ENCODE measurements at places on chromosomes 3 and 15. TPM values are rescaled to one million over a fixed set of nuclear protein-coding genes. Genes with fewer than 3 reads are reported as not detected.

- peaks cover 17% of the 10 kb centered on the region for H3K4me1 ChIP-seq
- peaks cover 7% of the 10 kb centered on the region for H3K36me3 ChIP-seq
- DNase-seq = no peak
Observed at GRCh38 chr3:31573036-31573779, 40.5 kb downstream of the STT3B start.

DNA sequence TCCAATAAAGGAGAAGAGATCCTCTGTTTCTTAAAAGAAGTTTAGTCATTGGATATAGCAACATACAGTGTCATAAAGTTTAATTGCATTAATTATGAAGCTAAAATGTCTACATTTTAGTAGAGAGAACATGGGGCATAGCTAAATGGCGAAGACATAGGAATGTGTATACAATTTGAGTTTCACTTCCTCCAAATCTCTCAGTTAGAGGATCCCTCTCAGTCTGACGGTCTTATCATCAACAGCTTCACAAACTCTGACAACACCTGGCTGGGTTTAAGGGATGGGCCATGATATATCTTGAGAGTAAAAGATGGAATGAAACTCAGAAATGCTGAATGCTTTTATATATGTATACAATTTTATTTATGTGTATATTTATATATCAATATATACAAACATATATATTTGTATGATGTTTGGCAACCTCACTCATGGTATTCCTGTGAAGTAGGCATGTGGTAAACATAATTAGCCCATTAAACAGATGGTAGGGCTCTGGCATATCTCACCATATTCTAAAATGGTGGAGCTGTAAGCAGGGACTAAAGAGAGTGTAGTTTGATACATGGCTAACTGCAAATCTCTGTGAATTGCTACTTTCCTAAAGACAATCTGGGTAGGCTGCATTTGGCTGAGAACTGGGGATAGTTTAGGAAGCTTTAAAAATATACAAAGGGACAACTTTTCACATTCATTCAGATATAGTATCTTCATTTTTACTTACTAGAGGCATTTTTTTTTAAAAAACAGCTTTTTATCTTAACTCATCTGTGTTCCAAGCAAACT lies 111.6 kb downstream of the TIGIT start:
- H3K27me3 ChIP-seq = no peaks in the 10 kb centered on the region
- no peak for DNase-seq
- no peaks in the 10 kb centered on the region for H3K36me3 ChIP-seq
- no peak overlapping the region for H3K27ac ChIP-seq
- peaks cover 76% of the 10 kb centered on the region for H3K4me1 ChIP-seq

The SPINK8 gene
- not detected for total RNA-seq

GRCh38 chr15:52620496-52620895 lies 51.7 kb upstream of the ARPP19 start:
- no peak for DNase-seq
- peaks cover 69% of the 10 kb centered on the region for H3K36me3 ChIP-seq
- H3K27ac ChIP-seq = no peak overlapping the region
- H3K27me3 ChIP-seq = no peaks in the 10 kb centered on the region

GRCh38 chr3:161126495-161126894 lies 21.3 kb upstream of the B3GALNT1 start:
- H3K36me3 ChIP-seq = no peaks in the 10 kb centered on the region
- no peaks in the 10 kb centered on the region for H3K27me3 ChIP-seq
- no peak overlapping the region for H3K4me3 ChIP-seq
- no peak for DNase-seq

The STAC gene
- 7.1 TPM for total RNA-seq

GRCh38 chr3:114351123-114351821 lies 57.4 kb downstream of the TIGIT start:
- H3K27me3 ChIP-seq = no peaks in the 10 kb centered on the region
- no peak overlapping the region for H3K27ac ChIP-seq
- H3K4me3 ChIP-seq = no peak overlapping the region
- no peaks in the 10 kb centered on the region for H3K4me1 ChIP-seq

DNA sequence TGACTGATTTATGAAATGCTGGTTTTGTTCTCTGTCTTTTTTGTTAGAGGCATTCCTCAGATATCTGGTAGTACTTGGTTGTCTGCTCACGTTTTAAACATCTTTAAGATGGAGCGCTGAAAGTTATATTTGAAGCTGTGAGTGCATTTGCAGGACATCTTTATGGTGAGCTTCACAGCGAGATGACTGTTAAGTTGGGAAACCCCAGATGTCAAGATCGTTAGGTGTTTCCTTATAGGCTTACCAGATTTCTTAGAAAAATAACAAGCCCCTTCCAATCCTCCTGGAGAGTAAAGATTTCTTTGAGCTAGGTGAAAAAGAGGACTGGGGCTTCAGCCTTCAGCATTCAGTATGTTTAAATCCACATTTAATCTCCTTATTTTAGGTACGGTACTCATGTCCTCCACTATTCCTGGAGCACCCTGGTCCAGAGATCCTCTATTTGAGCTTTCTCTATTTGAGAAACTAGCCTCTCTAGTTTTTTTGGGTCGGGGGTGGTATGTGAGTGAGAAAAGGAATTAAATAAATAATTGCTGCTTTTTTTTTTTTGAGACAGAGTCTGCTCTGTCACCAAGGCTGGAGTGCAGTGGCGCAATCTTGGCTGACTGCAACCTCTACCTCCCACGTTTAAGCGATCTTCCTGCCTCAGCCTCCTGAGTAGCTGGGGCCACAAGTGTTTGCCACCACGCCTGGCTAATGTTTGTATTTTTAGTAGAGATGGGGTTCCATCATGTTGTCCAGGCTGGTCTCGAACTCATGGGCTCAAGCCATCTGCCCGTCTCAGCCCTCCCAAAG lies 72.3 kb downstream of the ZNF609 start:
- H3K27ac ChIP-seq = no peak overlapping the region
- H3K4me1 ChIP-seq = peaks cover 27% of the 10 kb centered on the region
- no peak overlapping the region for H3K4me3 ChIP-seq
- H3K36me3 ChIP-seq = no peaks in the 10 kb centered on the region

The RBM15B gene
- total RNA-seq = 50.5 TPM

- H3K27me3 ChIP-seq = no peaks in the 10 kb centered on the region
- no peak for DNase-seq
- H3K27ac ChIP-seq = no peak within 1 kb of the TSS
Observed at GRCh38 chr3:139020868-139021234, at the start of gene PRR23B. PRR23B (minus strand) TSS chr3:139020926; CDS start chr3:139020661, 265 bp downstream.

GRCh38 chr3:48966876-48967361 lies 23.1 kb upstream of the P4HTM start:
- H3K4me3 ChIP-seq = no peak overlapping the region
- no peak overlapping the region for H3K27ac ChIP-seq
- H3K27me3 ChIP-seq = no peaks in the 10 kb centered on the region
- H3K36me3 ChIP-seq = peaks cover 97% of the 10 kb centered on the region

The AP3B2 gene
- 2.1 TPM for total RNA-seq

The IMPG2 gene
- total RNA-seq = 0.78 TPM

DNA sequence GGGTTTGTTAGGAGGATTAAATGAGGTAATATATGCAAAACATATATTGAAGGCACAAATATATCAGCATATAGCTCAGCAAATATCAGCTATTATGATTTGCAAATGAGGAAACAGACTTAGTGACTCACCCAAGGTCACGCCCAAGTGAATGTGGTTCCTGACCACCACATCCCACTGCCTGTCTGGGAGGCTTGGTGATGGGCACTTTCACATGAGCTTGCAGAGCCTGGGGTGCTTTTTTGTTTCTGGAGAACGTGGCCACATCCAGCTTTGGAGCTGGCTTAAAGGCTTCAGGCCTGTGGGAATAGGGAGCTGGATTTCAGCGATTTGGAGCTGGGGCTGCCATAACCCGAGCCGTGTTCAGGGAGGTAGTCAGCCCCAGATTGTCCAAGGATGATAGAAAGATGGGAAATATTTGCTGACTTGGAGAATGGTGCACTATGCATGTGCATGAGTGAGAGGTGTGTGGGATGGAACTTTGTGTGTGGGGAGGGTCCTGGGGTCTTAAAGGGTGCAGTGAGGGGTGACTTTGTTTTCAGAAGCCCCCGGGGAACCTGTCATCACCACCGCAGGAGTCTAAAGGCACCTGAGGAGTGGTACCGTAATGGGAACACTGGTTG lies 12.0 kb upstream of the FGD5 start:
- H3K27me3 ChIP-seq = no peaks in the 10 kb centered on the region
- peaks cover 36% of the 10 kb centered on the region for H3K4me1 ChIP-seq
- no peak overlapping the region for H3K4me3 ChIP-seq

The GOLGA8M gene
- total RNA-seq = not detected

The DET1 gene
- 4.0 TPM for total RNA-seq

The CHCHD6 gene
- total RNA-seq = 10.3 TPM

- peak overlapping the region; percentile 60 for H3K27ac ChIP-seq
- no peaks in the 10 kb centered on the region for H3K27me3 ChIP-seq
- no peaks in the 10 kb centered on the region for H3K36me3 ChIP-seq
Observed at GRCh38 chr15:101201411-101202174, 50.3 kb downstream of the CHSY1 start.

The U2SURP gene
- 35.7 TPM for total RNA-seq

Measured in esophagus muscularis mucosa (tissue), 4 donors.